Stimulated activated CD4-positive, alpha-beta T cell treated with anti-CD3 and anti-CD28 coated beads, Interleukin-1b, Interleukin-23, amount 100 ng/mL, for 1 hour (primary cell): ENCODE measurements at places on chromosomes 1 and 21.

GRCh38 chr1:148290881-148291280 is 138.8 kb upstream of the NBPF11 start:
- no peak for DNase-seq

GRCh38 chr1:33151116-33151515 is 30.7 kb downstream of the TRIM62 start:
- no peak for DNase-seq

- DNase-seq = no peak
Measured at GRCh38 chr1:78490861-78491450, at the start of gene PTGFR. PTGFR (plus strand) TSS chr1:78490974; CDS start chr1:78492744, 1,770 bp downstream.

DNA sequence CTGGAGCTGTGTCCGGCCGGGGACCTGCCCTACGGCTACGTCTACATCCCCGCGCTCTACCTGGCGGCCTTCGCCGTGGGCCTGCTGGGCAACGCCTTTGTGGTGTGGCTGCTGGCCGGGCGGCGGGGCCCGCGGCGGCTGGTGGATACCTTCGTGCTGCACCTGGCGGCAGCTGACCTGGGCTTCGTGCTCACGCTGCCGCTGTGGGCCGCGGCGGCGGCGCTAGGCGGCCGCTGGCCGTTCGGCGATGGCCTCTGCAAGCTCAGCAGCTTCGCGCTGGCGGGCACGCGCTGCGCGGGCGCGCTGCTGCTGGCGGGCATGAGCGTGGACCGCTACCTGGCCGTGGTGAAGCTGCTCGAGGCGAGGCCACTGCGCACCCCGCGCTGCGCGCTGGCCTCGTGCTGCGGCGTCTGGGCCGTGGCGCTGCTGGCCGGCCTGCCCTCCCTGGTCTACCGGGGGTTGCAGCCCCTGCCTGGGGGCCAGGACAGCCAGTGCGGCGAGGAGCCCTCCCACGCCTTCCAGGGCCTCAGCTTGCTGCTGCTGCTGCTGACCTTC is 412 bp downstream of the GPR25 start:
- DNase-seq = no peak

DNA sequence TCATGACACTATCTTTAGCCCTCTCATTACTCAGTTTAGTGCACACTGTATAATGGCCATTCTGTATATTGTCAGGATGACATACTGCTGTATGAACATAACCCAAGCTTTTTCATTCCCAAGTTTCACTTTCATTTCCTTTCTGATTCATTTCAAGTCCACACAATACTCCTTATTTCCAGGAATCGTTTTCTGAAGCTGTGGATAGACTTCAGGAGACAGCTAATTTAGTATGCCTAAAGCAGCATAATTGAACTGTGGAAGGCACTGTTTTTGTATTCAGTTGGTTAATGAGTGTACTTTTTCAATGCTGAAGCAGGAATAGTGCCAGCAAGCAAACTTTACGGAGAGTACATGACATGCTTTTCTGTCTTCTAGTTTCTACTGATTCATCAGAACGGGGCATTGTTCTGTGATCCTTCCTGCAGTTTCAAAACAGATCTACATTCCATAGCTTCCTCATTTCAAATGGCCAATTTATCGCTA is 578.5 kb upstream of the ZP4 start:
- no peak for DNase-seq
